Fibroblast of gingiva (primary cell): ENCODE measurements at places on chromosomes 7 and 10.

DNA sequence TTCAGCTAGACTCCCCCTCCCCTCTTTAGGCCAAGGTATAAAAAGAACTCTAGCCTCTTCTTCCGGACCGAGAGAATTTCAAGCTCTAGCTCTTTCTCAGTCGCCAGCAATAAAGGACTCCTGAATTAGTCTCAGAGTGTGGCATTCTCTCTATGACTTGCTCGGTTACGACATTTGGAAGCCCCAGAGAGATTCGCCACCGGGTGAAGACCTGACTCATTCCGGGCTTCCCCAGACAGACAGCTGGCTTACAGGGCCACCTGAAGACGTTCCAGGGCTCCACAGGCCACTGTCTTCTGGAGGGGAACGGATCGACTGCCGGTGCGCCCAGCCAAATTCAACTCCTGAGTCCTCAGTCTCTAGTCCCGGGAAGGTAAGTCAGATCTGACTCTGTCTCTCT is at the start of gene AKR1B15:
Gene AKR1B15 (plus strand): TSS at position 234 of the 400 bp plus-strand sequence. CDS start 15,510 bp downstream, outside the sequence.
- DNase-seq, result peak; percentile 46

- DNase-seq, result no peak
Measured at GRCh38 chr10:86950349-86950748, 7.1 kb downstream of the MMRN2 start.

DNA sequence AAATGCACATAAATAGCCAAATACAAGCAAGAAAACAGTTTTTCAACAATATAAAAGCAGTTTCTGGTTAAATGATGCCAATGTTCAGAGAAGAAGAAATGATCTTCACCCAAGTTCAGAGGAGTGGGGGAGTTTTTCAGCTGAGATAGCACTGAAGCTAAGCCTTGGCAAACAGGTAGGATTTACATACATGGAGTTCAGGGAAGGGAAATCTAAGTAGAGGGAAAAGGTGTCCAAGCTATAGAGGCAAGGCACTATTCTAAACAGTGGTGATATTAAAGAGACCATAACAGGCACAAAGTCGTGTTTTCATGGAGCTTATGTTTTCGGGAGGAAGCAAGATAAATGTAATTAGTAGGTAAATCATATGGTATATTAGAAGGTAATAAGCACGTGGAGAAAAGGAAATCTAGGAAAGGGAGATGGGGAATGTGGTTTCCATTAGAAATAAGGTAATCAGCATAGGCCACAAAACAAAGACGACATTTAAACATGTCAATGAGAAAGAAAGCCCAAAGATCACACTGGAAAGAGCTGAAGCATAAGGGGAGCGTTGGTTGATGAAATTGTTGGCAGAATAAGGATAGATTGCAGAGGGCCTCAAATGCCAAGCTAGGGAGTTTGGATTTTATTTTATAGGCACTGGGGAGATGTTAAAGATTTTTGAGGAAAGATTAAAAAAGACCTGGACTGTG is 704.3 kb downstream of the MAGI2 start:
- DNase-seq, result no peak

- no peak for DNase-seq
Measured at GRCh38 chr7:277228-277627, 12.7 kb upstream of the FOXL3 start.

GRCh38 chr10:58299580-58299979 is 30.6 kb downstream of the CISD1 start:
- DNase-seq, result peak; percentile 29

GRCh38 chr7:159154243-159154642 is 9.6 kb upstream of the VIPR2 start:
- DNase-seq, result no peak

- peak; percentile 13 for DNase-seq
Measured at GRCh38 chr10:32095116-32095733, 39.0 kb upstream of the KIF5B start.

- DNase-seq, result no peak
Measured at GRCh38 chr10:1454428-1454827, 282.9 kb downstream of the ADARB2 start.

- DNase-seq, result no peak
Measured at GRCh38 chr7:462173-463103, 57.2 kb downstream of the PDGFA start.
